Fibroblast of lung (primary cell): ENCODE measurements at places on chromosomes 7 and 10. TPM values are rescaled to one million over a fixed set of nuclear protein-coding genes. Genes with fewer than 3 reads are reported as not detected.

- DNase-seq, result no peak
Measured at GRCh38 chr7:79361214-79361613, 92.3 kb downstream of the MAGI2 start.

The LLCFC1 gene
- total RNA-seq, result not detected in 2 replicates

DNA sequence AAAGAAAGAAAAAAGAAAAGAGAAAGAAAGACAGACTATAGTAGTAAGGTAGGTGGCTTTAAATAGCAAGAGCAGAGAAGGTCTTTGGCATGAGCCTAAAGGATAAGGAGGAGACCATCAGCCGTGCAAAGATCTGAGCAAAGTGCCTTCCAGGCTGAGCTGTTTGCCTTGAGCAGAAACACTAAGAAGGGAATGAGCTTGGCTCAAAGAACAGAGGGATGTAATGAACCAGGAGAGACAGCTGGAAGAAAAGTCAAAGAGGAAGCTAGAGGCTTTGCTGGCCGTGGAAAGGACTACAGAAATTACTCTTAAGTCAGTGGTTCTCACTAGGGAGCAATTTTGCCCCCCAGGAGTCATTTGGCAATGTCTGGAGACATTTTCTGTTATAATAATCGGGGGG, 228.6 kb downstream of the FGFR2 start:
- DNase-seq, result no peak

The HOXA9 gene
- under 0.01 TPM in 1 of 2 replicates, not detected in the other for total RNA-seq

GRCh38 chr7:74070619-74070921, 13.0 kb upstream of the LIMK1 start:
- no peak for DNase-seq

DNA sequence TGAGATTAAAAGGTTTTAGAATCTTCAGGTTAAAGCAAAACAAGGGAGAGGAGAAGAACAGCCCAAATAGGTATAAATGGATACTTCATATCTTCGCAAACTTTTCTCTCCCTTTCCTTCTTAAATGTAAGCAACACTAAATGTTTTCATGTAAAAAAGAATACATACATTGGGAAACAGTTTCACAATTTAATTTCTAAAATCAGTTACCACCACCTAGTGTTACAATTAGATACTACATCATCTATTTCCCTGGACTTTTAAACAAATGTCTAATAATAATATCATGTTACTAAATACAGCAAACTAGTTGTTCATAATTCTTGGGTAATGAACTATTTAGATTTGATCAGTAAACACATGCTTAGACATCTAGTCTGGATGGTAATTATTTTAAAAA, 35.8 kb downstream of the MINDY3 start:
- peak; percentile 64 for DNase-seq
